ENCODE measurements at places on chromosomes 3 and 15.

DNA sequence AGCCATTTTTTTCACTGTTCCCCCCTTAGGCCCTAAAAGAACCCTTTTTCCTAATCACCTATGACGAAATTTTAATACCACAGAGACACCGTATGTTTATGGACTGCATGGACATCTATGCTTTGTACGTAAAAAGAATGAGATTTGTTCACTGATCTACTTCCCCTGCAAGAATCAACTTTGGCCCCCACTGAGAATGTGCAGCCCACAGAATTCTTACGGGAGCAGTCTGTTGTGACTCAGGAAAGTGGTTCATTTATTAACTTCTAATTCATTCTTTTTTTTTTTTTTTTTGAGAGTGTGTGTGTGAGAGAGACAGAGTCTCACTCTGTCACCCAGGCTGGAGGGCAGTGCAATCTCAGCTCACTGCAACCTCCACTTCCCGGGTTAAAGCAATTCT is 17.6 kb downstream of the EIF4E3 start:
- no peak for DNase-seq

DNA sequence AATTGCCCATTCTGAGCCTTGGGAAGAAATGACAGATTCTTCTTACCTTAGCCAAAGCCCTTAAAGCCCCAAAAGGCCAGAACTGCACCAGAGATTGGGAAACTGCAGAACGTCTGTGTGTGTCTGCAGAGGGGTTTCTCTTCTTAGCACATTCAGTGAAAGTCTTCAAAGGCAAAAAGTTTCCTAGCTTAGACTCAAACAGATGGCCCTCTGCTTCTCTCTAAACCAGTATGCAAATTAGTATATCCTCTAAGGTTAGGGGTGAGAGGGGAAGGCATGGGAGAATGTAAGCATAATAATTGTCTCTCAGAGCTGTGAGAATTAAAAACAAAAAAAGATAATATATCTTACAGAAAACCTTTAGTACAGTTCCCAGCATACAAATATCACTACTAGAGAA is 334.0 kb upstream of the MCTP2 start:
- DNase-seq = no peak

GRCh38 chr3:189419038-189419437 is 212.2 kb upstream of the TP63 start:
- no peak for DNase-seq

- no peak for DNase-seq
Observed at GRCh38 chr3:10917176-10917575, 75.4 kb upstream of the SLC6A1 start.

DNA sequence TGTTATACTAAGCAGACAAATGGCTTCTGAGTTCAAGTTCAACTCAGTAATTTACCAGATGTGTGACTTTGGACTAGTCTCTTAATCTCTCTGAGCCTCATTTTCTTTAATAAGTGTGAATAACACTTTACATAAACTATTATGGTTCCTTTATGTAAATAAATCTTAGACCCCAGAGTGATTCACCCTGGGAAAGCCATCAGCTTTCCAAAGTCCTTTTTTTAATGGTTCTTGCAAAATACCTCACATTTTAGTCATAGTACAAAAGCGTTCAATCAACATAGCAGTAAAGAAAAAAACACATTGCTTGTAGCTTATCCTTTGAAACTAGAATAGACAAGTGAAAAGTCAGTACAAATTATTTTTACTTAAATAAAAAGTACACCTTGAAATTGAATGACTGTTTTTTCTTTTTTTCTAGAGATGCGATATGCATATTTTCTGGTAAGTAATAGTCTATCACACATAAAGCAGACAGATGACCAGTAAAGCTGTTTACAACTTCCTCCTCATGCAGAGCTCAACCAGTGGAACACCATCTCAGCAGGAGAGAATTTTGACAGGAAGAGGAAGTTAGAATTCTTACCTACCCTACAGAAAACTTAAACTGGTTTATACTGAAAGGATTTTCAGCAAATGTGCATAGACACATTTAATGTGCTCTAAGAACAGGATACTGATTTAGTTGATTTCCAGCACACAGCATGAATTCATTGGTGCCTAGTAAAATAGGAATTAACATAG is 123.0 kb upstream of the AGBL1 start:
- no peak for DNase-seq

DNA sequence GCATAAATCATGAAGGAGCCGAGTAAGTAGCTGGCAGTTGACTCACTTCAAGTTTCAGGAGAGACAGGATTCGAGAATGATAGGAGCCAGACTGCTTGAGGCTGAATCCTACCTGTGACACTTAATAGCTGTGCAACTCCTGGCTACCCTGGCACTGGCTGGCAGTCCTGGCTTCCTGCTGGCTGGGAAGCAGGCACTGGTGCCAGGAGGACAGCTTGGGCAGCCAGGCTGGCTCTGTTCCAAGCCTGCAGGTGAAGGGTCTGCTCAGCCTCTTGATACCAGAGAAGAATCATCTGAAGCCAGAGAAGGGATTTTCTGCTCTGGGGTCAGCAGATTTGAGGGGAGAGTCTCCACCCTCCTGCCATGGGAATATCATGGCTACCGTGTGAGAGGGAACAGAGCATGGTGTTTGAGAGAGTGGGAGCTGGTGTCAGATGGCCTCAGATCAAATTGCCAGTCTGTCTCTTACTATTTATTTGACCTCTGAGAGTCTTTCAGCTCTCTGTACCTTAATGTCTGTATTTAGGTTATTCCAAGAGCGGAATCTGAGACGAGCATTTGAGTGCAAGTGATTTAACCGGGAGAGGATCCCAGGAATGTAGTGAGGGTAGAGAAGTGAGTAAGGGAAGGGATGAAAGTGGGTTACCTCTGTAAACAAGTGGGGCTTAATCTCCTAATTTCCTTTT is 4.4 kb upstream of the XIRP1 start:
- no peak for DNase-seq

DNA sequence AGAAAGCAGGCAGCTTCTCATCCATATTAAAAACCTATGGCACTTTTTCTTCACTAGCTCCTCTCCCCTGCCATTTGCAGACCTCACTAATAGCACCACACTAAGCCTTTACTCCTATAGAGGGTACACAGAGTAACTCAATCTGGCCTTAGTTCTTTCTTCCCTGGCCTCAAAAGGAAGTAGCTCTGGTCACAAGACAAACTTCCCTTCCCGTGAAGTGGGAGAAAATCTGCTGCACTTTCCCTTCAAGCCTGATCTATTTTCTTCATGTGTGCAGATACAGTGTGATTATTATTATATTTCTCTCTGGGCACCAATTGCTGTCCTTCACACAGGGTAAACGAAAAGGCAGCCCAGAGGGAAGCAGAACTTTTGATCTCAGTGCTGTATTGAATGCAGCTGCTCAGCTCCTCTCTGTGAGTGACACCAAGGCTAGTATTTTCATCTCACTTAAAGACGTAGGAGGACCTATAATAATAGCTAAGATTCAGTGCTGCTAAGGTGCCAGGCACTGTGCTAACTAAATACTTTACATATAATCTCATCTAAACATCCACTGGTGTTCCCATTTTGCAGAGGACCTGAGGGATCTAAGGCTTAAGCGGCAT is 61.9 kb upstream of the RASGRP1 start:
- DNase-seq = no peak

DNA sequence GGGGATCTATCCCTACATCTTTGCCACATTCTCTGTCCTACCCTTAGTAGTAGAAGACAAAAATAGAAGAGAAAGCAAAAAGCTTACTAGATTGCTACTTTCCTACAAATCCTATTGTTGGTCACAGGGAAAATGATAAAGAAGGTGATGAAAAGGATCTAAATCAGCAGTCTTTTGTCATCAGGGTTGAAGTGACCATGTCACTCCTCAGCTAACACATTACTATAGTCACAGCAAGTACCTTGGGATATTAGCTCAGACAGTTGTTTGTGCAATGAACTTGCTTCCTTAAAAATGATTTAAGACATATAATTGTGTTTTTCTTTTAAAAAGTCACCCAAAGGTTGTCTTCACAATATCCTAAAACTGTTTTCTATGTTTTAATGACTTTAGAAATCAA is 6.3 kb downstream of the ST3GAL6 start:
- no peak for DNase-seq

DNA sequence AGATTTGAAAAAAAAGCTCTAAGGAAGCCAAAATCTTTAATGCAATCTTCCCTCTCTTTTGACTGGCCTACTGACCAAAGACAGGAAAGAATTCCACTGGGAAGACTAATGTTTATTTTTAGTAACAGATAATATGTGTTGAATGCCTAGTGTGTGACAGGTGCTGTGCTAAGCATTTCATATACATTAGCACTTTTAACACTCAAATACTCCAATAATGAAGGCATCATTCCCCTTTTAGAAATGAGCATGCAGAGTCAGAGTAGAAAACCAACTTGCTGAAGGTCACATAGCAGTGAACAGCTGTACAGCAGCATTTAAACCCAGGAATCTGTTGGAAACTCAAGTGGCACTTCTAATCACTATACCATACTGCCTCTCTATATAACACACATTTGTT is 170.6 kb downstream of the MINAR1 start:
- DNase-seq = no peak

GRCh38 chr3:24235121-24235520 is 259.5 kb downstream of the THRB start:
- no peak for DNase-seq

DNA sequence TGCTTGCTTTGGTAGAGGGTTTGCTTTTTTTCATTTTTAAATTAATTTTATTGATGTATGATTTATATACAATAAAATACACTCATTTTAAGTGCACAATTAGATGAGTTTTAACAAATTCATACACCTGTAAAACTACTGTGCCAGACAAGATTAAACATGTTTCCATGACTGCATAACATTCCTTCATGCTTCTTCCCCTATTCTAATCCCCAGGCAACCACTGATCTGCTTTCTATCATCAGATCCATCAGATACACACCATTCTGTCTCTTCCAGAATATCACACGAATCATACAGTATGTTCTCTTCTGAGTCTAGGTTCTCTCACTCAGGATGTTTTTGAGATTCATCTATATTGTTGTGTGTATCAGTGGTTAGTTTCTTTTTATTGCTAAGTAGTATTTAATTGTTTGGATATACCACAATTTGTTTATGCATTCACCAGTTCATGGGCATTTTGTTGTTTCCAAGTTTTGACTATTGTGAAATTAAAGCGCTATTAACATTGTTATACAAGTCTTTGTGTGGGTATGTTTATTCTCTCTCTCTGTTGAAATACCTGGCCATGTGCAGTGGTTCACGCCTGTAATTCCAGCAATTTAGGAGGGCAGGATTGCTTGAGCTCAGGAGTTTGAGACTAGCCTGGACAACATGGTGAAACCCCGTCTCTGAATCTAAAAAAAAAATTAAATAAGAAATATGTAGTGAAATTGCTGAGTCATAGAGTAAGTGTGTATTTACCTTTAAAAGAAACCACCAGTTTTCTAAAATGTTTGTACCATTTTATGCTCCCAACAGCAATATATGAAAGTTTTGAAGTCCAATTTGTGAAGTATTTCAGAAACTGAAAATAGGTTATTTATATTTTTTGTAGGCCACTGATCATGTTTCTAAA is 7.0 kb upstream of the TFG start:
- DNase-seq = no peak

- DNase-seq = no peak
Observed at GRCh38 chr3:56612146-56612545, 55.2 kb downstream of the CCDC66 start.

DNA sequence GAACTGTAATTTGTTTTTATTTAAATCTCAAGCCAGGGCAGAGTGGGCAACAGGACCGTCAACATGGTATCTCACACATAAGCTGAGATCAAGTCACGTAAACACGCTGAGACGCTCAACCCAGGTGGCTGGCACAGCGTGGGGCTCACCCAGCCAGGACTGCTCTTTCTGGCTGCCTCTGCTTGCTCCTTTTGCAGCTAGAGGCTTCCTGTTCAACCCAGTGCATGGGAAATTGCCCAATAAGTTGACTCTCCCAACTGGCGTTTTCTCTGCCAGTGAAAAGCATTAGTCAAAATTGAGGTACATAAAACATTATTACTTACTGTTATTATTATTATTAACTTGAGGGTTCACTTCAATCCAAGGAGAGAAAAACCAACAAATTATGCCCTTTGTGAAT is 398.1 kb downstream of the NR2F2 start:
- DNase-seq = no peak

- DNase-seq = peak; percentile 98
Observed at GRCh38 chr15:64702816-64703631, 72.4 kb downstream of the RBPMS2 start.
